ENCODE measurements at places on chromosomes 12 and 14.

GRCh38 chr14:34365309-34365915, 96.6 kb downstream of the SPTSSA start:
- DNase-seq = no peak

DNA sequence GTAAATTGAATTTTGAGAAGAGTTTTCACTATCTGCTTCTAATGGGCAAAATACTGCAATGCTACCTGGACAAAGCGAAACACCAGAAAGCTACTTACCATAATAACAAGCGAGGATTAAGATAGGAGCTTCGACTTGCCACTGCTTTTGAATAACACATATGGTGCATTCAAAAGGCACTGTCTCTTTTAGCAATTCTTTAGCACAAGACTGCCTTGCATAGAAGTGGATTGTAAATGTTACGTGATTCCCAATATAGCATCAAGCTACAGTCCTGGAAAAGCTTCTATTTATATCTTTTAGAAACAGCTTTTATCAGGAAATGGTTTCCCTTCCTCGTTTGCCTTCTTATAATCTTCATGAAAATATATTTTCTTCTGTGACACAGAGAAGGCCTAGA, 258.7 kb upstream of the PDE3A start:
- no peak for DNase-seq

GRCh38 chr14:25411781-25412757, 362.1 kb upstream of the STXBP6 start:
- DNase-seq = no peak

DNA sequence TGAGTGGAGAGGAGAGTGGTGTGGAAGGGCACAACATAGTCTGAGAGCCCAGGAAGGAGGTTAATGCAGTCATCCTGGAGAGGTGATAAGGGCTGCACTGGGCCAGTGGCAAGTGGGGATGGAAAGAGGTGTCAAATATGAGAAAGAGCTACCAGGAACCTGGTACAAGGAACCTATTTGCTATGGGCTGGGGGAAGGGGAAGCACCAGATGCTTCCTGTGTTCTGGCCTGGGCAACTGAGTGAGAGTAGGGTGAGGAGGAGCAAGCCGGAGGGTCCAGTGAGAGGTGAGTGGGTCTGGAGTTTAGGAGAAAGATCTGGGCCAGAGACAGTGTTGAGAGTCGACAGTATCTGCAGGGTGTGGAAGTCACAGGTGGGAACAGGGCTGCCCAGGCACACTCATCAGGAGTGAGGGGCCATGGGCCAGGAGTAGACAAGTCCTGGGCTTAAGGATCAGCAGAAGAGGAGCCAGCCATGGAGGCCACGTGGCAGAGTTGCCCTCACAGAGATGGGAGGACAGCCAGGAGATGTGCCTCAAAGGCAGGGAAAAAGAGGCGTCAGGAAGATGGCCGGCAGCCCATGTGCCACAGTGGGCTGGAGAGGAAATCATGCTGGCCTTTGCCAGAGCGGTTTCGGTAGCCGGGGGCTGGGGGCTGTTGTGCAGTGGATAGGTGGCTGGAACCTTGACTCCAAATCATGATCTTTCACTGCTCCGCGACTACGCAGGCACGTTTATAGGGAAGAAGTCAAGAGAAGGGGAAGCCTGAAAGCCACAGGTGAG, 2.9 kb upstream of the AQP6 start:
- DNase-seq = no peak

DNA sequence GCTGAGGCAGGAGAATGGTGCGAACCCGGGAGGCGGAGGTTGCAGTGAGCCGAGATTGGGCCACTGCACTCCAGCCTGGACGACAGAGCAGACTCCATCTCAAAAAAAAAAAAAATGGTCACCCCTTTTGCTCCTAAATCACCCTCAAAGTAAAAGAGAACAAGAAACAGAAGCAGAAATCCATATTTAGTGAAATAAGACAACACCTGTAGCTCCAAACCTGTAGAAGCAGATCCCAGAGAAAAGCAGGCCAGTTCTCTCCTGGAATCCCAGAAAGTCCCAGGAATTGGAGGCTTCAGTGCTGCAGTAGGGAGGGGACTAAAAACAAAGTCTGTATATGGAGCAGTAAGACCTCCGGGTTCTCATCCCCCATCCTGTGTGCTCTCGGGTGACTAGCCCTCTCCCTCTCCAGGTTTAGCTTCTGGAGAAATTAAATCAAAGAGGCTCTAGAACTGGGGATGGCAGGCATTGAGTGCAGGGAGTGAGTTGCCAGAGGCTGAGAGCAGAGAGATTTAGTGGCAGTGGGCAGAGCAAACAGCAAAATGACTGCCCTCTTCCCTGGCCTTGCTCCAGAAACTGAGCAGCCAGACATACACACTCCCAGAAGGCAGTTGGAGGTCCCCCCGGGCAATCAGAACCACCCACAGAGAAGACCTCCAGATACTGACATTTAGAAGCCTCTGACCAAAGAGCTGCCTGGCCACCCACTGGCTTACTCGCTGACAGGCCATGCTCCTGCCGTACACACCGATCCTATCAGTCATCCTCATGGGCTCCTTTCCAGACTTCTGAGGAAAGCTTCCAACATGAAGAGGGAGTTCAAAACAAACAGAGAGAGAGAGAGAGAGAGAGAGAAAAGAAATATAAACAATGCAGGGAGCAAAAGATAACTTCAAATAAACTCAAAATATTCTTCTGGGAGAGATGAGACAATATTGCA, 6.3 kb upstream of the MLXIP start:
- DNase-seq = peak; percentile 83

- no peak for DNase-seq
Measured at GRCh38 chr12:73053893-73054292, 781.7 kb downstream of the TRHDE start.

DNA sequence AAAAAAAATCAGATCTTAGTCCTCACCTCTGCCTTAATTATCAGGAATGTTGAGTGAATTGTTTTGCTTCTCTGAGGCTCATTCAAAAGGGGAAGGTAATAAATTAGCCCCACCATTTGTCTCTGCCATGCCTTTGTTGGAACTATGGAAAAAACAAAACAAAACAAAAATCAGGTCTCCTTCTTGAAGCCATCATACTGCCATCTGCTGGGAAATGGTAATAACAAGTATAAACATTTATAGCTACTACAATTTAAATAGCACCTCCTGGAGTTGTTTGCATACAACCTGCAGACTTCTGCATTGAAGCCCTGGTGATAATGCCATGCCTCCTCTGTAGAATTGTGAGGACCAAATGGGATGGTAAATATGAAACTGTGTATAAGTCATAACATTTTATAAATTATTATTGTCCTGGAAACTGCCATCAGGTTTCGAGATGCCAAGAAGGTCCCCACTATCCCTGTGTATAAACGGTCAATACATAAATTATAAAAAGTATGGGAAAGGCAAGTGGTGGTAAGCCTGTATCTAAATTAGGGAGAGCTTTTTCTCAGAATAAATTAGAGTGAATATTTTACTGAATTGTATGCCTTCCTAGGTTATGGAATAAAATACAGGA, 87.2 kb upstream of the FGD4 start:
- DNase-seq = peak; percentile 14

DNA sequence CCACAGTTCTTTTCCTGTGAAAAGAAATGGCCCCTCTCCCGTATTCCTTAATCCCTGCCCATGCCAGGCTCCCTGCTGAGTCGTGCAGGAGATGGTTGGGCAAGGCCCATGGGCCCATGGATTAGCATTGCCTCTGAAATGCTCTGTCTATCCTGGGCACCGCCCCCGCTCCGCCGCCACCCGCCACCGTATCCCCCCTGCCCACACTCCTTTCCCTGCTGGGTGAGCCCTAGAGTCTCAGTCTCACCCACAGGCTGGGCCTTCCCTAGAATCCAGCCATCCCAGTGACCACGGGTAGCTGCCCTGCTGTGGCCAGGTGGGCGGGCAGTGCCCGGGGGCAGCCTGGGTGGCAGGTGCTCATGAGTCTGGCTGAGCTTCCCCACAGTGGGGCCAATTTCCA, 50.6 kb downstream of the TSPAN11 start:
- no peak for DNase-seq

- no peak for DNase-seq
Measured at GRCh38 chr14:72444701-72445100, 449.2 kb downstream of the DPF3 start.

DNA sequence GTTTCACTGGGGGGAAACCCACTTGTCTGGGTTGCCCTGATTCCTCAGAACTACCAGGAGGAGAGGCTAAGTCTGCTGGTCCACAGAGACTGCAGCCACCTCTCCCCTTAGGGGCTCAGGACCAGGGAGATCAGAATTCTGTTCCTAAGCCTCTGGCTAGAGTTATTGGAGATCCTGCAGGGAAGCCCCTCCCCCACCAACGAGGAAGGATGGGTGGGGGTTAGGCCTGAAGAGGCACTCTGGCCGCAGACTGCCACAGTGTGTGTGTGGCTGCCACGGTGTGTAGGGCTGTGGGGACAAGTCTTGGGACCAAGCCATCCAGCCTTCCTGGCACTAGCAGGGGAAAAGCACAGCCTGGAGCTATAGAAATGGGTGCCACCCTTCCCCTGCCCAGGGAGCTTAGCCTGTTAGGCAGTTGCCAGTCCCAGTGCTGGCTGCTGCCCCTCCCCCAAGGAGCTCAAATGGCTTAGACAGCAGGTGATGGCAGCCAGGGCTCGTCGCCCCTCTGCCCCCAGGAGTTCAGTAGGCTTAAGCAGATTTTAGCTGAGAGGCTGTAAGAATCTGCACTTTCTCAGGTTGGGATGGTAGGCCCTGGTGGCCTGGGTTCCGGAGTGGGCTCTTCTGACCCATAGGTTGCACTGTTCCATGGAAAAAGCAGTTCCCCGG, 107.7 kb downstream of the ERGIC2 start:
- no peak for DNase-seq

- DNase-seq = no peak
Measured at GRCh38 chr12:111334393-111334915, 34.4 kb downstream of the PHETA1 start.

DNA sequence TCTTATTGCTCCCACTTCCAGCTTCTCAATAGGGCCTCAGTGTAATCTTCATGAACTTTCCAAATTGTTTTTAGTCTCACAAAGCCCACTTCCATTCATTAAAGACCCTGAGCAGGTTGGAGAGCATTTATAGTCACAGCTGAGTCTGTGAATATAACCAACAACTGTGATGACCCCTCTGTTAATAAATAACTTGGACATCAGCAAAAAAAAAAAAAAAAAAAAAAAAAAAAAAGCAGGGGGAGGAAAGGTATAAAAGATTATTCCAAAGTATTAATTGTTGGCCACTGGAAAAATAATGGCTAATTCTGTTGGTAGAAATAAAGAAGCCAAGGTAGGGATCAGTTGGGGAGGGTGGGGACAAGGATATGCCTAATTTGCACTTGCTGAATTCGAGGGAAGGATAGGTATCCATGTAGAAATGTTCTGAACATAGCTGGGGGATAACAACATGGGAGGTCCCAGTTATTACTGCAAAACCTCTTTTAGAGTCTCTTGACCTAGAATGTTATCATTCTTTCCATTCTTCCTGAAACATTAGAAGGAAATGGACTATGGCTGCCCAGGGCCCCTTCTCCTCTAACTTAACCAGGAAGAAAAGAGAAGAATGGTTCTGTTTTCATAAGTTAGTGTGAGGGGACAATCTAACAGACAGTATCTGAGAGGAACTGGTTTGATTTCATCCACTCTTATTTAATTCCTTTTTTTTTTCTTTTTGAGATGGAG, 56.5 kb downstream of the SAMD4A start:
- no peak for DNase-seq

DNA sequence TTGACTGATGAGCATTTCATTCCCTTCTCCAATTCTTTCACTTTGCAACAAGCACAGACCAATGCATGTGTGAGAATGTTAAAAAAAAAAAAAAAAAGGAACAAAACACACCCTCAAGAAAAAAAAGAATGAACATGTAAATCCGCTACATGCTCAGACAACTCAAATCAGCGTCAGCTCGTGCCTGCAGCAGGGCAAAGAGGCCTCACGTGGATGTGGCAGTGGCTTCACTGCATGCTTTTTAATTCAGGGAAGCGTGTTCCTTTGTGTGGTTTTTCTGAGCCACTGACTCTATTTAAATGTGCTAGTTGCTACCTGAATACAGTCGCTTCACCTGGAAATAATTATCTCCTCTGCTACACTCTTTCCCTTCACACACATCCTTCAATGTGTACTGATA, 55.1 kb downstream of the PPP1R36 start:
- no peak for DNase-seq

- DNase-seq = no peak
Measured at GRCh38 chr12:15535352-15535781, 213.1 kb downstream of the PTPRO start.

DNA sequence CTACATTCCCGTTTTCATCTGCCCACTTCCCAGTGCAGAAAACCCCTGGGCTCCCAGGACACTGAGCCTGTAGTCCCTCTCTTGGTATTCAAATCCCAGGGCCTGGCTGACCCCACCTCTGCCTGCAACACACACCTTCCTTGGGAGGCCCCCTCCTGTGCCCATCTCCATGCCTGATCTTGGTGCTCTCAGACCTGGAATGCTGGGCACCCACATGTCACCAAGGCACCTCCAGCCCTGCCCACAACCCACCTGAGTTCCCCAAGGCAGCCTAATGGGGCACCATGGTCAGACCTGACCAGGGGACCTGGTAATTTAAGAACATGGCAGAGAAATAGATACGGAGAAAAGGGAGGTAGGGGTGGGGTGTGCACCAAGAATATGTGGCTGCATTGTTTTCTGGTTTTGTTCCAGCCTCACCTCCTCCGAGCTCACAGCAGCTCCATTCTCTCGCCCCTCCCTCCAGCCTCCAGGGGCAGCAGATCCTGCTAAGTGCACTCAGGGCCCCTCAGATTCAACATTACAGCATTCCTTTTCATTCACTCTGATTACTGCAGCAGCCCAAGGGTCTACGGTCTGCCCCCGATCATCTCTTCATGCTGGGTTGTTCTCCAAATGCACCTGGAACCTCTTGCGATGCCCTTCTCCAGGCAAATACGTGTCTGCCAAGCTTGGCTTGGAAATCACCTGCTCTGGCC, 9.2 kb upstream of the HSP90AA1 start:
- no peak for DNase-seq

DNA sequence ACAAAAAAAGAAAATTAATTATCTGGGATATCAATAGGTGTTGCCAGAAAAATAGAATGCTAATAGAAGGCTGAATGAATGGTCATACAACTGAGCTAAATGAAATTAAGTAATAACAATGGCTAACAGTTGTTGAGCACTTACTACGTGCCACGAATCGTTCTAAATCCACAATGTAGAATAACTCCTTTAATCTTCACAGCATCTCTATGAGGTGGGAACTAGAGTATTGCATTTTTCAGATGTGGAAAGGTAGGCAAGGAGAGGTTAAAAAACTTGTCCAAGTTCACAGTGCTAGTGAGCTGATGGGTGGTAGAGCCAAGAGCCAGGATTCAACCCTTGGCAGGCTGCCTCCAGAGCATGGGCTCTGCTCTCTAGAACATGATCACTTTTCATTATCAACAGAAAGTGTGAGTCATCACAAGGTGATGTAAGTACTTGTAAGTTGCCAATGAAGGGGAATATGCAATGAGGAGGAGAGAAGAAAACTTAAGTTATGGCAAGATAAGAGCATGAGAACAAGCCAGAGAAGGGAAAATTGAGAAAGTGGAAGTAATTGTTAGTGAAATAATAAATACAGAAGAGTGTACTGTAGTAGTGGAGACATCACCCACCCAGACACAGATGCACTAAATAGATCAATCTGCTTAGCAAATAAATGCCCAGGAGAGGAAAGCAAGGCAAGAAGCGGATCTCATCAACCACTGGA, 122.1 kb downstream of the PRKD1 start:
- peak; percentile 71 for DNase-seq

- no peak for DNase-seq
Measured at GRCh38 chr12:105864901-105865300, 273.9 kb downstream of the NUAK1 start.

- DNase-seq = no peak
Measured at GRCh38 chr14:66638689-66639088, 130.7 kb downstream of the GPHN start.
